ENCODE measurements at places on chromosomes 13 and 19.
A peak's percentile ranks its signal among the peaks of the same experiment; 100 is the strongest.

DNA sequence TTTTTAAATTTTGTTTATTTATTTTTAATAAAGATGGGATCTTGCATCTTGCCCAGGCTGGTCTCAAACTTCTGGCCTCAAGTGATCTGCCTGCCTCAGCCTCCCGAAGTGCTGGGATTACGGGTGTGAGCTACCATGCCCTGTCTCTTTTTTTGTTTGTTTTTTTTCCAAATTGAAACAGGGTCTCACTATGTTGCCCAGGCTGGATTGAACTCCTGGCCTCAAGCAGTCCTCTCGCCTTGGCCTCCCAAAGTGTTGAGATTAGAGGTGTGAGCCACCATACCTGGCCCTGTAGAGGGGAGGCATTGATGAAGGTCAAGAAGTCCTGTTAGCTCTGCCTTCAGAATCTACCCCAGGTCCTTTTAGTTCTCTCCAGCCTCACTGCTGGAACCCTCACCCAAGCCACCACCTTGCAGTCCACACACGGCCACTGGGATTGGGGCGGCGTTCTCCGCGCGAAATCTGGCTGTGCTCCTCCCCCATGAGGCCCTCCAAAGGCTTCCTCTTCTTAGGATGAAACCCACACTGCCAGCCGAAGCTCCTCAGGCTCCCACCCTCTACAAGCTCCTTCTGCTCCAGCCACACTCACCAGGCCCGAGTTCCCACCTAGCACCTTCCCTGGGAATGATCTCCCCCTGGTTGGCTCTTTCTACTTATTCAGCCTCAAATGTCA lies 34.9 kb downstream of the ACTN4 start:
- DNase-seq: no peak

DNA sequence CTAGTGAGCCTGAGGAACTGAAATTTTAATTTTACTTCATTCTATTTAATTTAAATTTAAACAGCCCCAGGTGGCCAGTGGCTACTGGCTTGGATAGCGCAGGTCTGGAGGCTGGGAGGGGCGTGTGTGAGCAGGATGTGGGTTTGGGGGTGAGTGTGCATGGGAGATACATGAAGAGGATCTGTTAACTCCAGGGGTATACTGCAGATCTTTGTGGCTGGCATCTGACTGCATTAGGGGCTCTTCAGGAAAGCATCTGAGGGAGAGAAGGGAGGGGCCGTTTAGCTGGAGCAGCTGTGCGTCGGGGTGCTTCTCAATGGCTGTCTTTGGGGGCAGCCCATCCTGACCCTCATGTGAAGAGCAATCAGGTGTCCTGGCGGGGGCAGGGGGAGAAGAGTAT lies 6.8 kb downstream of the SHANK1 start:
- no peak for DNase-seq

GRCh38 chr19:50460161-50460765 lies 16.0 kb upstream of the EMC10 start:
- peak; percentile 45 for DNase-seq

- DNase-seq: no peak
Observed at GRCh38 chr13:93621051-93621450, 394.4 kb downstream of the GPC6 start.

- DNase-seq: peak; percentile 99
Observed at GRCh38 chr19:51593969-51594773, 23.1 kb downstream of the ZNF175 start.

DNA sequence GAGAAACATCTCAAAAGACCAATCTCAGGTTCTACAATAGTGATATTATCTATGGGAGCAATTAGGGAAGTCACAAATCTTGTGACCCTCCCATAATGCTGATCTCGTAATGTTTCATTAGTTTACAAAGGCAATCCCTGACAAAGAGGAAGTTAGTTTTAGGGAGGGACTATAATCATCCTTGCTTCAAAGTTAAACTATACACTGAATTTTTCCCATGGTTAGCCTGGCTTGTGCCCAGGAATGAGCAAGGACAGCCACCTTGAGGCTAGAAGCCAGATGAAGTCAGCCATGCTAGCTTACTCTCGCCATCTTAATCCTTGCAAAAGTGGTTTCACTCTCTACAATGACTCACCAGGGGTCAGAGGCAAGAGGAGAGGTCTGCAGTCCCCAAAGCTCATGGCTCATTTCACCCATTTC lies 5.4 kb downstream of the CEACAM3 start:
- no peak for DNase-seq

DNA sequence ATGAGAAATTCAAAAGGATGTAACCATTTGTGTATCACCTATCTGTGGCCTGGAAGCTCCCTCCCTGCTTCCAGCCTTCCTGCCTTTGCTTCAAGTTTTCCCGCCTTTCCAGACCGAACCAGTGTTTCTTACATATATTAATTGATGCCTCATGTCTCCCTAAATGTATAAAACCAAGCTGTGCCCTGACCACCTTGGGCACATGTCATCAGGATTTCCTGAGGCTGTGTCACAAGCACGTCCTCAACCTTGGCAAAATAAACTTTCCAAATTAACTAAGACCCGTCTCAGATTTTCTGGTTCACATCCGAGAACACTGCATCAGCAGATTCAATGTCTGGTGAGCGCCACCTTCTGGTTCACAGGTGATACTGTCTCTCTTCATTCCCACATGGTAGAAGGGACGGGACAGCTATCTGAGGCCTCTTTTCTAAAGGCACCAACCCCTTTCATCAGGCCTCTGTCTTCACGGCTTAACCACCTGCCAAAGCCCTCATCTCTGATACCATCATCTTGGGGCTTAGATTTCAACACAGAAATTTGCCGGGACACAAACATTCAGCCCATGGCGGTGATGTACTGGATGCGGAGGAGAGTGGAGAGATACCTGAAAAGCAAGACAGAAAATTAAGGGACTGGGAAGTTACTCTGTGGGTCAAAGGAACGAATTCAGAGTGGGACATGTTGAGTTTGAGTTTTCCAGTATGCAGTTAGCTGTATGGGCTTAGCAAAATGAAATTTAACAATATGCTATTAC lies 58.7 kb upstream of the PABPC3 start:
- peak; percentile 71 for DNase-seq

GRCh38 chr19:7924651-7925170 lies 1.2 kb downstream of the CTXN1 start:
- DNase-seq: no peak

DNA sequence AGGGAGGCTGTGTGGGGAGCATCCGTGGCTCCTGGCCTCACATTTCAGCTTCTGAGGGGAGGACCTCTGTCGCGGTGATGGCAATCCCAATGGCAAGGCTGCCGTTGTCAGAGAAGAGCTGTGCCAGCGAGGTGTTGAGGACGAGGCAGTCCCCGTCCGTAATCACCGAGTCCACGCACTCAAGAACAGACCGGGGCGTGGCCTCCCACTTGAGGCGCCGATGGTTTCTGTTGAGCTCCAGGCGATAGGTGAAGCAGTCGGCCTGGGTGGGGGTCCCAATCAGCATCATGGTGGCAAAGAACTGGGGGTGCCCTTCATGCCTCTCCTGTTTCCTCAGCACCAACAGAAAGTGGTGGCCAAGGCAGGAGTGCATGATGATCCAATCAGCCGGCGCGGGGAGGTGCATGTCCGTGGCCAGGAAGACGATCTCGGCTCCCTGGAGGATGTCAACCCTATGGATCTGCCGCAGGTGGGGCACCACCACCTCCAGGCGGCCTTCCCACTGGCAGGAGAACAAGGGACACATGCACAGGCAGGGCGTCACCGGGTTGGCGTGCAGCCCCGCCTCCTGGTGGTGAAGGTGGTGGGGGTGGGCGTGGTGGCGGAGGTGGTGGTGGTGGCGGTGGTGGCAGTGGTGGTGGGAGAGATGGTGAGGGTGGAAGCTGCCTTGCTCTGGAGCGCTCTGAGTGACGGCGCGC lies 68.1 kb downstream of the SIAH3 start:
- no peak for DNase-seq

DNA sequence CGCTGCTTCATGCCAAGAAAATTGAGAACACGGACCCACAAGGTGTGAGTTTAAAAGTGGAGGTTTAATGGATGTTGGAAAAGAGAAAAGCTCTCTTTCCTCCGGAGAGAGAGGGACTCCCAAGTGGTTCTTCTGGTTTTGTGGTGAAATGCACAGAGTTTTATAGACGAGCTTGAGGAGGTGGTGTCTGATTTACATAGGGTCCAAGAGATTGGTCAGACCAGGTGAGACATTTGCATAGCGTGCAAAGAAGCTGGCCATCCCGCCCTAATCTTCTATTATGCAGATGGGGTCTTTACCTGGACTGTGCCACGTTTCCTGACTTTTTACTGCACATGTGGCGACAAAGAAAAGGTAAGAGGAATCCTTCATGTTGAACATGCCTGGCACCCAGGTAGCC lies 236.4 kb upstream of the PCDH9 start:
- DNase-seq: no peak

DNA sequence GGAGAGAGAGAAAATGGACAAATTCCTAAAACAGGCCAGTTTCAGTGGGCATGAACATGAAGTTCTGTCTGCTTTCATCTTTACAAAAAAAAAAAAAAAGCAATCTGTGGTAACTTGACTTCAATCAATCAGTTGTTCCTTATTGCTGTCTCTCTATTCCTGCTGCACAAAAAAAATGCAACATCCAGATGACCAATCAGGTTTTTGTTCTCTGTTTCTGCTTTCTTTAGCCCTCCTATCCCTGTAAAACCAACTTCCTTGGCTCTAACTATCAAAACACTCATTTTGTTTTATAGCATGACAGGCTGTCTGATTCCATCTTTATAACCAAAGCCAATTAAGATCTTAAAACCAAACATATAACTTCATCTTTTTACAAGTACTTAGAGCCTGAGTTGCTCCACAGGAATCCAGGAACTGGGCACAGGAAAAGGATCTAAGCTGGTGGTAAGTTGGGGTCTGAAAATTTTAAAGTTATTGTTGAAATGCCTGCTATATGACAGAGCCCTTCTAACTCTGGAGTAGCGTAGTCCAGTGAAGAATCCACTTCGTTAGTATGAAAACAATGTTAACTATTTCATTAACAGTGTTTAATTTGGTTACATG lies at the start of gene FPR3:
Gene FPR3 (plus strand): TSS at position 273 of the 606 bp plus-strand sequence. CDS start 28,592 bp downstream, outside the sequence.
- no peak for DNase-seq

DNA sequence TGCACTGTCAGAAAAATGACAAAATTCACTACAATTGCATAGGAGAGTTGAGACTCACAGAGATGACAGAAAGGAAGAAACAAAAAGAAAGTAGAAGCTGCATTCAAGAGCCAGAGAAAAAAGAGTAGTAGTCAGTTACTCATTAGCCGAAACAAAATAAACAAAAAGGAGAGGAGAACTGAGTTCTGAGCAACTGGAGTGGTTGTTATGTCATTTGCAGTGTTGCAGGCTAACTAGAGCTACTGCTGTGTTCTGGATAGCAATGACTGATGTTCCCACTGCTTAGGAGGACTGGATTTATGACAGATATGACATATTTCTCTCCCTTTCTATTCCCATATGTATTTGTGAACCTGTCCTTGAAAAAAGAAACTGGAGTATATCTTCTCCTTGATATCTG lies 482.6 kb downstream of the RFC3 start:
- DNase-seq: peak; percentile 7

DNA sequence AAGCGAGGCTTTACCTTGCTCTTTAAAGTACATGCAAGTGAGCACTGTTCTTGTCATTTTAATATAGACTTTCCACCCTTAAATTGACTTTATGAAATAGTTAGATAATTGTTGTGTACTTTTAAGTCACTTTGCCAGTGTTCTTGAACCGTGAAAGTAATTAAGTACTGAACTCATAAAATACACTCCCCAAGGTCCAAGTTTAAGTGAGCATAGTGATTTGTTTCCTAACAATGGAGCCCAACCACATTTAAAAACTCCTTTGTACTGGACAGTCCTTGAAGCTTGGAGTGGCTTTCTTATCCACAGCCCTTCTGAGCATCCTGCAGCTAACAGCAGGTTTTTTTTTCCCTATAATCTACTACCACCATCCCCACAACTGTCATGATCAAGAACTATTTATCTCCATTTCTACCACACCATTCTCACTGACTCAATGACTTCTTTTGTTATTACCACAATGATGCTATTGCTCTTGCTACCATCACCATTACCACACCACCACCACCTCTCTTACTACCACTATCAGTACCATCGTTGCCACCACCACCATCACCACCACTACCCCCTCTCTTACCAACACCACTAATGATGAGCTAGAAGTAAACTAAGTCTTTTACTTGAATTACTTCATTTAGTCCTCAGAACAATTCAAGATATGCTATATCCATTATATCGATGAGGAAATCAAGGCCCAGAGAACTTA lies 452.6 kb downstream of the DIAPH3 start:
- no peak for DNase-seq

DNA sequence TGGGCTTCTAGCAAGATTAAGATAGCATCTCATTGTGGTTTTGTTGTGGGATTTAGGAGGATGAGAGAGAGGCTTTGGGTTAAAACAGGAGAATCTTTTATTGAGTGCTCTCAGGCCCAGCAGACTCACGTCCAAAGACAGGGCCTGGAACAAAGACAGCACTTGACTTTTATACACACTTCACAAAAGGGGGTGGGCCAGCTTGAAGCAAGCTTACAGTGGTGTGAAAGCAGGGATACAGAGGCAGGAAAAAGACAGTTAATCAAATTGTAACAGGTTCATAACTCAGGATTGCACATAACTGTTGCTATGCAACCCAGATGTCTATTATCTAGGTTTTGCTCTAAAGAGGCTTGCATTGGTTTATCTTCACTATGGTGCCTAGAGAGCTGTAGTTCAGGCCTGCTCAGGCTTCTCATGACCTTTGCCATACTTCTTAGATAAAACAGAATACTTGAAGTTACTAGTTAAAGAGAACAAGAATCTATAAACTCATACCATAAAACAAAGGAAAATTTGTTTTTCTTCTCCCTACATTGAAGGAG lies 42.2 kb upstream of the CEACAM21 start:
- DNase-seq: no peak

DNA sequence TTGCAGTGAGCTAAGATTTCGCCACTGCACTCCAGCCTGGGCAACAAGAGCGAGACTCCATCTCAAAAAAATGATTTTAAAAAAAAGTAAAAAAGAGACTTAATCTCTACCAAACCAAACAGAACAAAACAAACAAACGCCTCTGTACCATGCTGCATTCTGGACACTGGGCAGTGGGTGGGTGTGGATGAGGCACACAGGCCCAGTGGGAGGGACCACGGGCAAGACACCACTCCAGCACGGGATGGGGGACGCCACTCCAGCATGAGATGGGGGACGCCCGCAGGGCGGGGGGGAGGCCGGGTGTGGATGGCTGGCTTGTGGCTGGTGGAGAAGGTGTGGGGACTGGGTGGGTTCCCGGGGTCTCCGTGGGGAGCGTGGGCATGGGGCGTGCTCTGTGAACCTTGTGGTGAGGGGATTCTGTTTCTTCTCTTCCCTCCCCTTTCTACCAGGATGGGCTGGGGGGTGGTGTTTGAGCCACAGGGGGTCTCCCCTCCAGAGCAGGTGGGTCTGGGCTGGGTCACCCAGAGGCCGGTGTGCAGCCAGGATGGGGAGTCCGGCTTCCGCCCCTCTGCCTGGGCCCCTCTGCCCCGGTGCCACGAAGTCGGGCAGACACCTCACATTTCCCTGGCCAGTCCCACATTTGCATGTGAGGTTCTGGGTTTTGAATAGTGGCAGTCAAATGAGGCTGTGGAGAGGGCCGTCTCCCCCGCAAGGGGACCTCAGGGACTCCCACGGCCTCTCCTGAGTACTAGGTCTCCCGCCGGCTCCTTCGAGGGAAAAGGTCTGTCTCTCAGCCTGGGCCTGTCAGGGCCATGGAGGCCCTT lies 23.9 kb upstream of the MATK start:
- no peak for DNase-seq

- no peak for DNase-seq
Observed at GRCh38 chr19:38304352-38304865, 358 bp downstream of the C19orf33 start.

Data from GM03348 (cell line).